SK-N-MC (cell line): ENCODE measurements at places on chromosomes 3 and 15.

- DNase-seq: no peak
Observed at GRCh38 chr3:72892081-72892775, 4.4 kb downstream of the GXYLT2 start.

- DNase-seq: no peak
Observed at GRCh38 chr3:196643201-196643749, 3.8 kb downstream of the NRROS start.

- DNase-seq: no peak
Observed at GRCh38 chr3:177322881-177323280, 125.6 kb upstream of the TBL1XR1 start.

- DNase-seq: no peak
Observed at GRCh38 chr15:42691308-42691707, 45.6 kb downstream of the CDAN1 start.

- no peak for DNase-seq
Observed at GRCh38 chr3:49658711-49659110, 15.4 kb upstream of the APEH start.

DNA sequence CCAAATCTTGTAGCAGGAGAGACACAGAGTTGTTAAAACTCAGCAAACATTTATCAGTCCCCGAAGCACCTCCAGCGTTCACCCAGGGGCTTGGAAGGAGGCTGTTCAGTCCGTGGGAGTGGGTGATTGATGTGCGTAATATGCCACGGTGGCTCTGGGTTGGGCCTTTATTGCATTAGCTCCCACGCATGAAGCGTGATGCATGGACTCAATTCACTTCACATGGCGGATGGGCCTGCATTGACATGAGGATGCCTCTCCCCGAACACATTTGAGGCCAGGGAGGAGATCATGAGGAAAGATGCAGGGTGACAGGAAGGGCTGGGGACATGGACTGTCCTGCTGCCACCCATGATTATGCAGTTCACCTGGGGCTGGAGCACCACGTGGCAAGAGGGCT lies 126.5 kb downstream of the FAM43A start:
- no peak for DNase-seq

GRCh38 chr3:123330441-123330991 lies 118.4 kb downstream of the ADCY5 start:
- DNase-seq: no peak

GRCh38 chr15:79872358-79873017 lies 24.3 kb downstream of the MTHFS start:
- DNase-seq: no peak
